ENCODE measurements at places on chromosomes 5 and 9.

DNA sequence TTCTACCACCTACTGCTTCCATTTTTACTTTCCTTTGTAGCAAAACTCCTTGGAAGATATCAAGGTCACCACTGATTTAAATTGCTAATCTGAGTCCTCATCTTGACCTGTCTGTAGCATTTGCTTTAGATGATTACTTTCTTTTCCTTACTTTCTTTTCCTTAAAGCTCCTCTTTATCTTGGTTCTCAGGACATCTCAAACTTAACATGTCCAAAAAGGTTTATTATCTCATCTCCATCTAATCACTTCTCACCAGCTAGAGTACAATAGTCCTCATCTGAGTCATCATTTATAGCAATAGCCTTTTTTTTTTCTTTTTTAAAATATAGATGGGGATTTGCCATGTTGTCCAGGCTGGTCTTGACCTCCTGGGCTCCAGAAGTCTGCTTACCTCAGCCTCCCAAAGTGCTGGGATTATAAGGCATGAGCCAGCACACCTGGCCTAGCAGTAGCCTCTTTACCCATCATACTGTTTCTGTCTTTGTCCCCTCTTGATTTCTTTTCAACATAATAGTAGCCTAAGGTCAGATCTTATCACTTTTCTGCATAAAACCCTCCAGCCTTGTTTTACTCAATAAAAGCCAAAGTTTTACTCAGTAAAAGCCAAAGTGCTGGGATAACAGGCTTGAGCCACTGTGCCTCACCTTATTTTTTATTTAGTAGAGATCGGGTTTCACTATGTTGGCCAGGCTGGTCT lies 32.9 kb upstream of the GPR21 start:
- DNase-seq: no peak

GRCh38 chr9:18360005-18360404 lies 113.9 kb upstream of the ADAMTSL1 start:
- no peak for DNase-seq

- no peak for DNase-seq
Measured at GRCh38 chr5:162497455-162497854, 429.9 kb downstream of the GABRG2 start.

DNA sequence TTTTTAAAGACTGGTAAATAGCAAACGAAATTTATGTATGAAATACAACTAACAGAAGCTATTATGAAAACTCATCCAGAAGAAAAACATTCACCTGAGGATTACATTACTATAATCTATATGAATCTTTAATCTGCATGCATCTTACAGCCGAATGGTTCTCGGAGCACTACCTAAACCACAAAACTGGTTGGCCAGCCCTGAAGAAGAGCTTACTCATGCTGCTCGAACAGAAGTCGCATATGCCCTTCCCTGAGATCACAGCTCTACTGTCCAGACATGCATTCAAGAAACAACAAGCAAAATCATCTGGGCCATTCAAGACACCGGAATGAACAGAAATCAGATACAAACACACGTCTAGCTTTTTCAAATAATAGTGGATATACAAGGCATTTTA lies 931.0 kb upstream of the DMAC1 start:
- DNase-seq: no peak

DNA sequence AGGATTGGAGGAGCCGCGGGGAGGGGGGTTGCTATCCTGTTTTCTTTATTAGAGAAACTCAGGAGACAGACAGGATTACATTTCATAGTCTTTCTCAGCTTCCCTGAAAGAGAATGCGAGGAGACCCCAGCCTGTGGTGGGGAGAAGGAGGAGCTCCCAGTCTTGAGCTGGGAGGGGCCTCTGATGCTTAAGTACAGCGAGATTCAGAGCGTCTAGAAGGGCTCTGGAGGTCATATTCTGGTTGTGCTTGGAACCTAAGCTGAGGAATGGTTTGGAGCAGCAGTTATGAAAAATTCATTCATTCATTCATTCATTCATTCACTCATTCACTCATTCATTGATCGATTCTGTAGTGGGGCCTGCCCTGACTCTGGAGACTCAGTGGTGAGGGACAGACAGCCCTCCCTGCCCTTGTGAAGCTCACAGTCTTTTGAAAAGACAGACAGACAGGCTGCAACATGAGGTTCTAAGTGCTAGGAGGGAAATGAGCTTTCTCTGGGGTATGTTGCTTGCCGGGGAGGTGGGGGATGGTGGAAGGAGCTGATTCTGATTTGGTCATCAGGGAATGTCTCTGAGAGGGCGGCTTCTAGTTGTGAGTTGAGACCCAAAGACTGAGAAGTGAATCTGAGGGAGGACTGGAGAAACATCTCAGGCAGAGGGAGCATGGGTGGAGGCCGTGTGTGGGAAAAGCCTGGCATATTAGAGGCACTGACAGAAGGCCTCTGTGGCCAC lies 2.5 kb upstream of the SPRY4 start:
- peak; percentile 71 for DNase-seq

DNA sequence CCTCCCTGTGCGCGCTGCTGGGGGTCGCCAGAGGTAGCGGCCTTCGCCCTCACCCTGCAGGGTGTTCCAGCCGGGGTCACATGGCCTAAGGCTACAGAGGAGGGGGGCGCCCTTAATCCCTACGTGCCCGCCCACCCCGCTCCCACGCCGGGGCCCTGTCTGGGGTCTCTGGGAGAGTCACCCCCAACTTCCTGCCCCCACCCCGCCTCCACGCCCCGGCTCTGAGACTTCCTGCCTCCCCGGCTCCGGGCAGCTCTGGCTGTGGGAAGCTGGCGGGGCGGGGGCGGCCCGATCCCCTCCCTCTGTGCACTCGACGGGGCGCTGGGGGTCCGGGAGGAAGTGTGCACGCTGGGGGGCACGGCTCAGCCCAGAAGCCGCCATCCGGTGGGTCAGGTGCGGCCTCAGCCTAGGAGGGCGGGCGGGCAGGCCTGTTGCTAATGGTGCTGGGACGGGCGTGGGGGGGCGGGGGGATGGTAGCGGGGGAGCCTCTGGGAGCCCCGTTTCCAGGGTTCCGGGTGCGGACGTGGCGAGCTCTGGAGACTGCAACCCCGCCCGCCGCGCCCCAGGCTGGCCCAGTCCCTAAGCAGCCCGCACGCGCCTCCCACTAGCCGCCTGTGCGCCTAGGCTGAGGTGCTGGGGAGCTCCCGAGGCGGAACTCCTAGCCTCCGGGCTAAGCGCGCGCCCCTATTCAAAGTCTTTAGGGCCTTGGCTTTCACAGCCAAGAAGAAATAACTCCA lies 61.6 kb downstream of the CXXC5 start:
- DNase-seq: no peak

- peak; percentile 22 for DNase-seq
Measured at GRCh38 chr9:110255463-110256379, 586 bp downstream of the TXN start.

GRCh38 chr5:145948921-145949320 lies 12.5 kb downstream of the SH3RF2 start:
- no peak for DNase-seq

- no peak for DNase-seq
Measured at GRCh38 chr9:135857843-135858242, 49.5 kb downstream of the CAMSAP1 start.

- no peak for DNase-seq
Measured at GRCh38 chr5:68398146-68398812, 182.7 kb downstream of the PIK3R1 start.

DNA sequence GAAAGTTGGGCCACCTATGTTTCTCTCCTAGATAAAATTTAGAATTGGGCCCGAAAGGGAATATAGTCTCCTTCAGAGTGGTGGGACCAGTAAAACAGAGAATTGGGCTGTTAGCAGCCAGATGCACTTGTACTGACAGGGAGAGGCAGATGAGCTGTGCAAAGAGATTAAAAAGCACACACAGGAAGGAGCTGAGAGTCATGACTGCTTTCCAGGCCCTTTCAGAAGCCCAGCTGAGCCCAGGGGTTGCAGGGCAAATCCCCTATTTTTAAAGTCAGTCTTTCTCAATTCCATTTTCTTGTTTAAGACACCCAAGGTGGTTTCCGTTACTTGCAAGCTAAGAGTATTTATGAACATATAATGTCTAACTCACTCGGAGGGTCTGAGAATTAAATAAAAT lies 130.4 kb downstream of the PRELID2 start:
- DNase-seq: no peak

- no peak for DNase-seq
Measured at GRCh38 chr5:141503681-141504080, 14.8 kb downstream of the PCDHGC5 start.

GRCh38 chr9:123787416-123787815 lies 142.5 kb downstream of the DENND1A start:
- no peak for DNase-seq

DNA sequence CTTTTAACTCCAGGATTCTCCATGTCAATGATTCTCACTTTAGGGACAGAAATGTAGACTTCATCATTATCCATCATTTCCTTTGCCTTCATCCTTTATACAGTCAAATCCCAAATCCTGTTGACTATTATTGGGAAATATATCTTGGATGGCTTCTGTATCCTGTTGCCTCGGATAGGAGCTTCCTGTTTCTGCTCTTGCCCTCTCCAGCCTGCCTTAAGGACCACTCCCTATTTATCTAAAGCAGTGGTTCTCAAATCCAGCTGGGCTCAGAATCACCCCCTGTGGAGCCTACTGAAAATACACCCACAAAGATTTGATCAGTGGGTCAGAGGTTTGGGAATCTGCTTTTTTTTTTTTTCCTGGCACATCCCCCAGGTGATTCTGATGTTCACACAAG lies 8.5 kb downstream of the AFAP1L1 start:
- DNase-seq: no peak

GRCh38 chr5:80481019-80481893 lies 6.6 kb upstream of the FAM151B start:
- no peak for DNase-seq

- DNase-seq: no peak
Measured at GRCh38 chr9:87402537-87402936, 95.1 kb upstream of the DAPK1 start.

- no peak for DNase-seq
Measured at GRCh38 chr9:128634651-128635262, 21.9 kb downstream of the DYNC2I2 start.

DNA sequence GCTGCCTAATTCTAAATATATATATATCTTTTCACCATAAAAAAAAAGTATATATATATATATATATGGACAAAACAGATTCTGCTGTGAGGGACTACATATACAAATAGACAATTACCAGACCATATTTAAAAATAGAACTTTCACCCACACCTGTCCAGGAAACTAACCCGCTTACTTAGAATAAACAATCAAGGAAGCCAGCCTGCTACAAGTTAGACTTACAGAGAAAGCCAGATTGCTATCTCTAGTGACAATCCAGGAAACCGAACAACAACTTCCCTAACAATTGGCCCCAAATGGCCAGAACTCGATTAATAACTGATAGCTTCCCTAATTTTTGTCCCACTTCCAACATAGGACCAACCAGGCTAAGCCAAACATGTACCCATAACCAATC lies 5.9 kb downstream of the GLDC start:
- no peak for DNase-seq

DNA sequence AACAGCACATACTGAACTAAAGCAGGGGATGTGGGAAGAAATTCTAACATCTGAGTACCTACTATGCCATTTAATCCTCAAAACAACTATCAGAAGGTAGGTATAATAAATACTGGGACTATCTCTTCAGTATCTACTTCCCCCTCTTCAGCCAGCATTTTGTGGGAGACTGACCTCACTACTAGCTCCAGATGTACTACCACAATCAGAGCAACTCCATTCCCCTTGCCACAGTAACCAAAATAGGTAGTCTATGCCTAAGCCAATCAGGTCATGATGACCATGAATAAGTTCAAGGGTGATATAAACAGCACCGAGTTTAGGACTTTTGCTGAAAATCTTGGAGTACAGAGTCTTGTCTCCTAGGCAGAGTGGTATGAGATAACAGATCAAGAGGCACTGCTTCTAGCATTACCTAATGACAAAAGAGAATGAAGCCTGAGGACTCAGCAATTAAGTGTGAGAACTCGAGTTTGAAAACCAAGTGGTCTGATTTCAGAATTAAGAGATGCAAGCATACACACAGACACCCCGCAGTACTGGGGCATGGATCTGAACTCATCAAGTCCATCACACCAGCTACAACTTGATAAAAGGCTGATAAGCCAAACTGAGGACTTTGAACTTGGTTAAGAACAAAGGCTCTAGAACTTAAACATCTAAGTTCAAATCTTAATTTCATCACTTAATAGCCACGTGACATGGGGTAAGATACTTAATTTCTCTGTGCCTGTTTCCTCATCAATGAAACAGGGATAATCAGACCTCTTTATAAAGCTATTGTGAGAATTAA lies 9.7 kb downstream of the FNIP1 start:
- DNase-seq: no peak

DNA sequence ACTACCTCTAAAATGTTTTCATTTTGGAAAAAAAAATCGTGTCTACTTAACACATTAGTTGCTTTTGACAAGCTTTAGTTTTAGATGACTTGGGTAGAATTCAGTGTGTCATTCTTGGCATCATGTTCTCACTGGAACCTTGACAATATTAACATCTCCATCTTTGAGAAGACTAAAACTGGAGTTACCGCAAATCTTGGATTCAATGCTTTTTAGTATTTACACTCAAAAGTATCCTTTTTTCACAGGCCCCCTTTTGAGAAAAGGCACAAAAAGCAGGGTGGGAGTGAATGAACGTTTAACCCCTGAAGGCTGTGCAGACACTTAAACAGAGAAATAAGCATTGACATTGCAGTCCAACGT lies 549.1 kb downstream of the CSNK1G3 start:
- no peak for DNase-seq

- no peak for DNase-seq
Measured at GRCh38 chr5:74919487-74919886, 53.3 kb upstream of the FAM169A start.

DNA sequence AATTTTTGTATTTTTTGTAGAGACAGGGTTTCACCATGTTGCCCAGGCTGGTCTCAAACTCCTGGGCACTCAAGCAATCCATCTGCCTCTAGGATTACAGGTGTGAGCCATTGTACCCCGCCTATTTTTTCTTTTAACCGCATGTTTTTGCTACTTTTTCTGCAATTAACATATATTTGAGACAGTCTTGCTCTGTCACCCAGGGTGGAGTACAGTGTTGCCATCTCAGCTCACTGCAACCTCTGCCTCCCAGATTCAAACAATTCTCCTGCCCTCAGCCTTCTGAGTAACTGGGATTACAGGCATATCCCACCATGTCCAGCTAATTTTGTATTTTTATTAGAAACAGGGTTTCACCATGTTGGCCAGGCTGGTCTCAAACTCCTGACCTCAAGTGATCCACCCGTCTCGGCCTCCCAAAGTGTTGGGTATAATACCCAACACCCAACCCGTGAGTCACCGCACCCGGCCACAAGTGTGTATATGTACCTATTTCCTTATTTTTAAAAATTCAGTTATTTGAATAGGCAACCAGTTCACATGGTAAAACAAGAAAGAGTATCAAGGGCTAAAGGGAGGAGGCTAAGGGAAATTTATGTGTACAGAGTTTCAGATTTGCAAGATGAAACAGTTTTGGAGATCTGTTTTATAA lies 13.3 kb downstream of the PHAX start:
- no peak for DNase-seq

DNA sequence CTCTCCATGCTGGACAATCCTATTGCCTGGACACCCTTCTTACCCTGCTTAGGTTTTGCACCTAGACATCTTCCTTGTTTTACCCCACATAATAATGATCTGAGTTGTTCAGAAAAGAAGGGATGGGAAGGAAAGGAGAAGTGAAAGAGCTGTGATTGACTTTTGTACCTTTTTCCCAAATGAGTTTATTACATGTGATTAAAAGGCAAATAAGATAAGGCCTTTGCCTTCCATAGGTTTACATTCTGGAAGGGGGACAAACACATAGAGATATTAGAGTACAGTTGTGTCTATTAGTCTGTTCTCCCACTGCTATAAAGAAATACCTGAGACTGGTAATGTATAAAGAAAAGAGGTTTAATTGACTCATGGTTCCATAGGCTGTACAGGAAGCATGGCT lies 67.1 kb upstream of the RIOK2 start:
- DNase-seq: no peak
